Stimulated activated effector memory CD8-positive, alpha-beta T cell treated with anti-CD3 and anti-CD28 coated beads, Interleukin-12 subunit alpha, Interleukin-12 subunit beta, amount 100 ng/mL, for 72 hours (primary cell): ENCODE measurements at places on chromosomes 16 and 17.

- DNase-seq: no peak
Measured at GRCh38 chr17:7046127-7046724, 2.3 kb upstream of the SLC16A11 start.

DNA sequence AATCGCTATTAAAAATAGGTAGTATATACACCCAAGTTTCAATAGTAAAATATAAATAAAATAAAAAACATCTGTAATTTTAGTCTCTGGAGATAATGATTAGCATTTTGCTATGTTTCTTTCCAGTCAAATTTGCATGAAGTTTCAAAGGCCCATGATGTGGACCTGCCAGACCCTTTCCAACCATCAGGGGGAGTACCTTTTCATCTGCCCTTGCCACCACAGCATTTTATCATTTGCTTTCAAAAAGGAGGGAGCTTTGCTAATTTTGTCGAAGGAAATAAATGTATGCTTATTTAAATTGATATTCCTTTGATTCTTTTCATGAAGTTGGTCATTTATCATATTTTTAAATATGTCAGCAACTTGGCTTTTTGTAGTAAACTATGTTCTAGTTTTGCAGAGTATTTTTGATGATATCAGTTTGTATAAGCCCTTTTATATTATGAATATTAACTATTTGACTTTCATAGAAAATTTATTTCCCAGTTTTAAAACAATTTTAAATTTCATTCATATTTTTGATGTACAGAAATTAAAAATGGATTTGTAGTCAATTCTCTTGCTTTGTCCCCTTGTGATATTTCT lies 115.2 kb upstream of the NETO2 start:
- no peak for DNase-seq

GRCh38 chr17:76199469-76199868 lies 40.8 kb downstream of the RNF157 start:
- DNase-seq: no peak

GRCh38 chr16:3837851-3838586 lies 42.5 kb downstream of the CREBBP start:
- DNase-seq: no peak

GRCh38 chr16:57969451-57970123 lies 1.3 kb downstream of the CNGB1 start:
- no peak for DNase-seq

GRCh38 chr17:72928454-72929136 lies 163.9 kb downstream of the SLC39A11 start:
- no peak for DNase-seq

- no peak for DNase-seq
Measured at GRCh38 chr16:85988306-85988705, 89.3 kb downstream of the IRF8 start.

DNA sequence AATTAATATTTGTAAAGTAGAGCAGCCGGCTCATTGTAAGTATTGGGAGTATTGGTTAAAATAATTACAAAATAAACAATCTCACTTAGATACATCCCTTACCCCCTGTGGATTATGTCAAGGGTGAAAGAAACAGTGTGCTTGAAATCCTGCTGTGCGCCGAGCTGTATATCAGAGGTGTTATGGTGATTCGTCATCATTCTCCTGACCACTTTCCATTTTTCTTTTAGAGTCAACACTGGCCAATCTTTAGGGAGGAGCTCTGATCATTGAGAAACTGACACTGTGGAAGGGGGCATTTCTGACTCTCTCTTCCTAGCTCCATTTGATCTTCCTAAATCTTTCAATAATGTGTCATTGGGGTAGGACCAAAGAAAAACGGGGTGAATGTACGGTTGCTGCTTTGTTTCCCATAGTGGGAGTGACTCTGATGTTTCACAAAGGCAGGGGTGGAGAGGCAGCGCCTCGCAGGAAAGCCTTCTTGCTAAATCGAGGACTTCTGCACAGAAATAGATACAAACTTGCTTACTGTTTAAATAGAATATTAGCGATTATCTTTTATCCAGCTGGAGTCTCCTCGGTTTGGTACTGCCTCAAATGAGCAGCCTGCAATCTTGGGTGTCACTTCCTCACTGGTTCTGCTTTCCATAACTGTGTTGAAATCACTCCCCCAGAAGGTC lies 123.4 kb downstream of the PRKCB start:
- DNase-seq: no peak

- DNase-seq: no peak
Measured at GRCh38 chr16:85015481-85016187, 4.3 kb upstream of the ZDHHC7 start.

DNA sequence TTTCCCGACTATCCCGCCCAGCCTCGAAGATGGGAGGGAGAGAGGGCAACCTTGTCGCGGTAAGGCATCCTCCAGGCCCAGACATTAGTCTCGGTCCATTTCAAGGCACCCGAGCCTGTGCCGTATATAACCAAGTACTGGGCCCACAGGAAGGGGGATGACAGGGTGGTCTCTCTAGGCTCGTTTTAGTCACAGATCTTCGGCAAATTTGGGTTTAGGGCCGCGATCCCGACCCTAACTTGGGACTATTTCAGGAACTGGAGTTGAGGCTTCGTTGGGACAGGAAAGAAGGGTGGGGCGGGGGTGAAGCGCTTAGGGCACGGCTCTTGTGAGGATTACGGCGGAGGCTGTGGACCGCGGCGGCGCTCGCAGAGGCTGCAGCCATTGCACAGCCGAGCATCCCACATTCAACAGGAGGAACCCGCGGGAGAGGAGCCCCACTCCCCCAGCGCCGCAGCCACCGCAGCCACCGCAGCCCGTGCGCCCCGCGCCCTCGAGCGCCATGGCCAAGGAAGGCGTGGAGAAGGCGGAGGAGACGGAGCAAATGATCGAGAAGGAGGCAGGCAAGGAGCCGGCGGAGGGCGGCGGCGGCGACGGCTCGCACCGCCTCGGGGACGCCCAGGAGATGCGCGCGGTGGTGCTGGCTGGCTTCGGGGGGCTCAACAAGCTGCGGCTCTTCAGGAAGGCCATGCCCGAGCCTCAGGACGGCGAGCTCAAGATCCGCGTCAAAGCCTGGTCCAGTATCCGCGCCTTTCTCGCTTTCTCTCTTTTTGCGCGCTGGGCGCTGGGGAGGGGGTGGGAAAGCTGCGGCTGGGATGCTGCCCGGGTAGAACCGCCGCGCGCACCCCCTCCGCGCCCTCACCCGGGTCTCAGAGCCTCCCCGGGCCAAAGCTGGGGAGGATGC lies at the start of gene VAT1L:
TSS of gene VAT1L (plus strand) at position 384 of the 904 bp plus-strand sequence. CDS start at position 503, 119 bp downstream.
- DNase-seq: peak; percentile 53

GRCh38 chr16:2963723-2964474 lies at the start of gene KREMEN2:
TSS of gene KREMEN2 (plus strand) at chr16:2964275. CDS start at chr16:2964521, 246 bp downstream.
- no peak for DNase-seq

GRCh38 chr17:73011016-73011486 lies 81.4 kb downstream of the SLC39A11 start:
- DNase-seq: no peak

GRCh38 chr17:901191-901950 lies 78.2 kb downstream of the NXN start:
- no peak for DNase-seq

GRCh38 chr16:81885976-81886586 lies 107.0 kb downstream of the PLCG2 start:
- no peak for DNase-seq

- DNase-seq: no peak
Measured at GRCh38 chr17:38540514-38541045, 65.2 kb downstream of the SRCIN1 start.

DNA sequence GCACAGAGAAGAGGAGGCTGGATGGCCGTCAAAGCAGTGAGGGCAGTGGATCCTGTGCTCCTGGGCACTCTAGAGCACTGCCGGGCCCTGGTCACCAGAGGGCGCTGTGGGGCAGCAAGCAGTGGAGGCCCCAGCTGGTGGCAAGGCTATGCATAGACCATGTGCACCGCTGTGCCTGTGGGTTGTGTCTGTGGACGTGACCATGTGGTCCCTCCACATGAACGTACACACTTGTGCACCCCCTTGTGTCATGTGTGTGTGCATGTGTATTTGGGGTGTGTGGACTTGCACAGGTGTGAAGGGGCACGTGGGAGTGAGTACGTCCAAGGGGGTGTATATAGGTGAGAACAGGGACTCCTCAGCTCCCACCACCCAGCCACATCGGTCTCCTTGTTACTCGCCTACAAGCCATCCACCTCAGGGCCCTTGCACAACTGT lies 4.4 kb upstream of the MAP2K3 start:
- peak; percentile 94 for DNase-seq

DNA sequence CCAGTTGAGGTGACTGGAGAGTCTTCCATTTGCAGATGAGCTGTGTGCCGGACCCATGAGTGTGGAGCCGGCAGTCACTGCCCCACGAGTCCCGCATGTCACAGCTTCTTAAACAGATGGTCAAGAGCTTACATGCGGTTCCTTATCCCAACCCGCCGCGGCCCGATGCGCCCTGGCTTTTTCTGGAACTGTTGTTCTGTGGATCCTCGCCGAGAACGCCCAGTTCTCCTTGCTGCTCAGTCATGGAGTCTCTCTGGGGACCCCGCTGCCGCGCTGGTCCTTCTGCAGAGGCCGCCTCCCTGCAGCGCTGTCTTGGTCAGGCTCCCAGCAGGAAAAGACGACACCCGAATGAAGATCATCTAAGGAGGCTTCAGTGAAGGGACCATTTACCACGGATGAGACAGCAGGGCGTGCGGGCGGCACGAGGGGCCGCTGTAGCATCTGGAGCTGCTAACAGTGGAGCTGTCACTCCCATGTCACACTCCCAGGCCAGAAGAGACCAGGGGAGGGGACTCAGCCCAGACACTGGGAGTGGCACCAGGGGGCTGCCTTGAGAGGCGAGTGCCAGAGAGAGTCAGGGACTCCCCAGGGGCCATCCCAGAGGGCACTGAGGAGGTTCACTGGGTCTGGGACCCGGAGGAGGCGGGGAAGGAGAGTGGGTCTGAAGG lies 10.8 kb upstream of the LGALS3BP start:
- DNase-seq: no peak

- DNase-seq: no peak
Measured at GRCh38 chr17:49725452-49726130, 17.8 kb upstream of the SLC35B1 start.

DNA sequence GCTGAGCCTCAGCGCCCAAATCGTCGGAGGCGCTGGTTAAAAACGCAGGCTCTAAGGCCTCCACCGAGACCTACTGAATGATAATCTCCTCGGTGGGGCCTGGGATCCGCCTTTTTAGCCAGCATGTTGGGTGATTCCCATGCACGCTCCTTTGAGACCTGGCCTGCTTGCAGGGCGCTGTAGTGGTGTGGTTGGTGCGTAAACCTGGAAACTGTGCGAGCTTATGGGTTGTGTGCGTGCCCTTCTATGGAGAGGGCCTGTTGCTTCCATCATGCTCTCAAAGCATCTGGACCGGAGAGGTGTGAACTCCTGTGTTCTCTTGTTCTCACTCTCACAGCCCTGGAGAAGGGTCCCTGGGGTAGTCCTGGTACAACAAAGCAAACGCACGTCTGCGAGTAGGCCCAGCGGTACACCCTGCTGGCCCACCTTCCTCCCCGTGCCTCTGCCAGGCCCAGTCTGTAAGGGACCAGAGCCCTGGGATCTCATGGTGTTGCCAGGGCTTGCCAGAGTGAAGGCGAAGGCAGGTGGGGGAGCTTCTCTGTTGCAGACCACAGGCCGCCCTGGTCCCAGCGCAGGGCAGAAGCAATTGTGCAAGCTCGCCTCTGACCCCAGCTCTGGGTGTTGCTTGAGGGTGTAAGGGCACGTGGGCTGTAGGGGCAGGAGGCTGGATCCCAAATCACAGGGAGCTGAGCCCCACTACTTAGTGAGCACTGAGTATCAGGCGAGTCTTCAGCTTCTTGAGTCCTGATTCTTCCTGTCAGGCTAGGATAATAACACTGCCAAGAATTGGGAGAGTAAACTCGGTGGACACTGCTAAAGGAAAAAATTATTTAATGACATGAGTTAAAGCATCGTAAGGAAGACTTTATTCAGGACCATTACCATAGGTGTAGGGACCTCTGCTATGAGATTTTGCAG lies 879 bp upstream of the LRRC75A start:
- DNase-seq: no peak

DNA sequence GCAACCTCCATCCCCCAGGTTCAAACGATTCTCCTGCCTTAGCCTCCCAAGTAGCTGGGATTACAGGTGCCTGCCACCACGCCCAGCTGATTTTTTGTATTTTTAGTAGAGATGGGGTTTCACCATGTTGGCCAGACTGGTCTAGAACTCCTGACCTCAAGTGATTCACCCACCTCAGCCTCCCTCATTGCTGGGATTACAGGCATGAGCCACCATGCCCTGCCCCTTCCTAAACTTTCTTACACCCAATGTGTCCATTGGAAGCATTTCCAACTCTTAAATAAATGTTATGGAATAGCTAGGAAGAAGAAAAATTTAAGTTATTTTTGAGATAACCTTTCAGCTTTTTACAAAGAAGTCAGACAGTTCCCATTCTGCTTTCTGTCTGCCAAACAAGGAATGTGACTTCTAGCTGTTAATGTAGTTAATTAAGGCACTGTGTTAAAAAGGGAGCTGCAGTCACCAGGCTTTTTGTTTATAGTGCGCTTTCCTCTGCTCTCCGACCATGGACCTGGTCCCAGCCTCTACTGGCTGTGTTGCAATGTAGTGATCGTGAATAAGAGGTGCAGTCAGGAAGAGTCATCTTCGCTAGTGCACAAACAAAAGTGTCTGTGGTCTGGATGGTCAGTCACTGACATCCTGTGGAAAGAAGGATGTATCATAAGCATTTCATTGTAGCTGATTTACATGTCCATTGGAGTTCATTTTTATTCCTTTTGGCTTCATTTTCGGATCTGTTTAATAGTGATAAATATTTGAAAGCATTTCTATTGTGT lies 39.7 kb downstream of the USP10 start:
- no peak for DNase-seq

DNA sequence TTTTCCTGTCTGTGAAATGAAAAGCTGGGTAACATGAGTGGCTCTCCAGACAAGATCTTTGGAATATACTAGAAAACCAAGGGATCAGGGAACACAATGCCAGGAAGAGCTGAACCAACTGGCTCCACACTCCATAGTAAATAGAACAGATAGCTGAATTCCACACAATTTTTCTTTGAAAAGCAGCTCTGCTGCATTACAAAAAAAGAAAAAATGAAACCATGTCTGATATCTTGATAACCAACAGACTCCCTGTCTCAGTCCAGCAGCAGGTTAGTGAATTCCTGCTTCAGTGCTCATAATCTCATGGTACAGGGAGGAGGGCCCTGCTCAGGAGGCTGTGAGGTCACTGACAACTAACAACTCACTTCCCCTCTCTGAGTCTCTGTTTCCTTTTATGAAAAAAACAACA lies 97.1 kb downstream of the CDH11 start:
- no peak for DNase-seq

DNA sequence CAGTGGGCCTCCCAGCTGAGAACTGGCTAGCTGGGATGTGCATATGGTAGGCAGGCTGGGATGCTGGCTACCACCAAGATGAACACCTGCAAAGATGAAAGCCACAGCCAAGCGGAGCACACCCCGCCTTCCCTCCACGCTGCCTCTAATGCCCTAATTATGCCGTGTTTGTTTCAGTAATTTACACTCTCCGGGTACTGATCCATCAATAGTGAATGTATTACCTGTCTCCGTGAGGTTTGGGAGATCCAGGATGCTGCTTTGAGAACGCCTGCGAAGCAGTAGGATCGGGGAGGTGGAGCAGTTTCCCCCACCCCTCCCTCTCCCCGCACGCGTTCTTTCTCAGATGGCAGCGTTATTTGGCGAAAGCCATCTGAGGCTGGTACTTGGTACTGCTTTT lies 28.9 kb upstream of the GSE1 start:
- DNase-seq: no peak

GRCh38 chr17:3961564-3962047 lies 2.6 kb downstream of the ATP2A3 start:
- peak; percentile 19 for DNase-seq
